ENCODE measurements at places on chromosomes 3 and 15.

DNA sequence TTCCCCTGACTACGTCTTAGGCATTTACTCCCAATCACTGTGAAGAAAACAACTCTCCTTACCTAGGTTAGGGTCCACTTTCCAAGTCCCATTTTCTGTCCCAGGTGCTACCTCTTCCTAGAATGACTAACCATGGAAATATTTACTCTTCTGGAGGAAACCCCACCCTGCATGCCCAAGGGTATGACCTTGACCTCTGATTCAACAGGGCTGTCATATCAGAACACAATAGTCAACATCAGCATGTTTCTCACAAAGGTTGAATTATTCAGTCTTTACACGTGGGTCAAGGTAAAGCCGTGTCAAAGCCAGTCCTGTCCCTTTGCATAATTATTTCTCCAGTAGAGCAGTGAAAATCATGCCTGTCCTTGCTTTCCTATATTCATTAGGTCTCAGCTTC is 4.3 kb upstream of the FRMD5 start:
- no peak for DNase-seq

- no peak for DNase-seq
These were observed 54.0 kb downstream of the TIPARP start for GRCh38 chr3:156728267-156728985.

DNA sequence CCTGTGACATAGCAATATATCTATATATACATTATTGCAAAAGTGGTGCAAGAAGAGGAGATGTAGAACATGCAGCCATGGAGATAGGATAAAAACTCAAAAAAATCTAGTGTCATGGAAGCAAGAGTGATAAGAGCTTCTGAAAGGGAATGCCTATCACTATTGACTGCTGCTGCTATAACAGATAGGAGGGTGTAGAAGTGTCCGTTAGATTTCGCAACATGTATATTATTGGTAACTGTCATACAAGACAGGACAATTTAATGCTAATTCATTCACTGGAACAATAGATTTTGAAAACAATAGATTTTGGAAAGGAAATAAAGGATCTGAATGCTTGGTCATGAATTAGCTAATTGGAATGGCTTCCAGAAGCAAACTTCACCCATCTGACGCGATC is 224.5 kb downstream of the ZNF385D start:
- no peak for DNase-seq

DNA sequence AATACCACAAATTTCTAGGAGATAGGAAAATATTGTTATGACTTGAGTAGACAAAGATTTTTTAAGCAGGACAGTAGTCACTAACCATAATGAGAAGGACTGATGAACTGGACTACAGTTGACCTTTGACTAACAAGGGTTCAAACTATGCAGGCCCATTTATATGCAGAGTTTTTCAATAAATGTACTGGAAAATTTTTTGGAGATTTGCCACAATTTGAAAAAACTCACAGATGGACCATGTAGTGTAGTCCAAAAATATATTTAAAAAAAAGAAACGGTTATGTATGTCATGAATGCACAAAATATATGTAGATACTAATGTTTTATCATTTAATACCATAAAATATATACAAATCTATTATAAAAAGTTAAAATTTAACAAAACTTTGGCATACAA is 151.8 kb downstream of the LRRN1 start:
- DNase-seq = no peak

DNA sequence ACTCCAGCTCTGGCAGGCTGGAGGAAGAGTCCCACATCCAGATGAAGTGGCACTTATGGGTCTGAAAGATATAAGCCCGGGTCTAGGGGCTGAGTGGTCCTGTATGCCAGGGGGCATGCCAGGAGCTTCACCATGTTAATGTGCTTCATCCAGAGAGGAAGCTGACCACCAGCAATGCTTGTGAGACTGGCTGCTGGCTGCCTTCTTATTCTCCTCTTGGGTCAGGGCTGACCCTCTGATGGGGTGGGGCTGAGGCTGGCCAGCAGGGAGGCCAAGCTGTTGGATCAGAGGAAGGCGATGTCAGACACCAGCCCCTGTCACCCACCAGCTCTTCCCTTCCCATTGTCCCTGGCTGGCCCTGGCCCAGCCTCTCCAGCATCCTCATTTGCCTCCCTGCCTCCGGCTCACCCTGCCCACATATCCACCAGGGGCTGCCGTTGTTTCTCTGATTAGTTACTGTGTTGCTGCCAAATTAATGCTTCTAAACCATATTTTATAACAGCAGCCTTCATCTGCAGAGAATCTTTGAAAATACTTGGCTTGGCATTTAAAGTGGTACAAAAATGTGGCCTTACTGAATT is 20.4 kb upstream of the PSTPIP1 start:
- DNase-seq = no peak

DNA sequence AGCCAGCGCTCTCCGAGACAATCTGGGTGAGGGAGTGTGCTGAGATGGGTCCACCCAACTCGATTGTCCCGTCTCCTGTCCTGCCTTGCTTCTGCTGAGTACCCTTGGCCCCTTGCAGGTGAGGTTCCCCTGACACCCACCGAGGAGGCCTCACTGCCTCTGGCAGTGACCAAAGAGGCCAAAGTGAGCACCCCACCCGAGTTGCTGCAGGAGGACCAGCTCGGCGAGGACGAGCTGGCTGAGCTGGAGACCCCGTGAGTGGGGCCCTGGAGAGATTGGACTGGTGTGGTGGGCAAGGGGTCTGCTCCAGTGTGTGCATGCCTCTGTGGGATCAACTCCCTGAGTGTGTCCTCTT is 23.6 kb downstream of the NBEAL2 start:
- DNase-seq = no peak

- no peak for DNase-seq
These were observed at the start of gene FBN1 for GRCh38 chr15:48645558-48646330. TSS of gene FBN1 (minus strand) at chr15:48645709. CDS start at chr15:48644769, 940 bp downstream.

- no peak for DNase-seq
These were observed 1058.1 kb downstream of the NSUN3 start for GRCh38 chr3:95120921-95121320.

DNA sequence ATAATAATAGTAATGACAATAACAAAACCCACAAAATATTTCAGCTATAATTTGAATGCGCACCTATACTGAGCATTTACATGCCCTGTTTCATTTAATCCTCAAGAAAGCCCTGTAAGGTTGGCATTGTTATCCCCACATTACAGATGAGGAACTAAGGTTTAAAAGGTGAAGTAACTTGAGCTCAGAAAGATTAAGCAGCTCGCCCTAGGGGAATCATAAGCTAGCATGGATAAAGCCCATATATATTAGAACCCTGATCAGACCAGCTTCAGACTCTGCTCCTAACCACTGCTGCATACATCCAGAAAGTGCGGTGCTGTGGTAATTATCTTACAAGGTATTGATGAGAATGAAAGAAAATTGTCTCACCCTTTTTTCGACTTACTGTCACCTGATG is 141.1 kb upstream of the CGNL1 start:
- DNase-seq = no peak

DNA sequence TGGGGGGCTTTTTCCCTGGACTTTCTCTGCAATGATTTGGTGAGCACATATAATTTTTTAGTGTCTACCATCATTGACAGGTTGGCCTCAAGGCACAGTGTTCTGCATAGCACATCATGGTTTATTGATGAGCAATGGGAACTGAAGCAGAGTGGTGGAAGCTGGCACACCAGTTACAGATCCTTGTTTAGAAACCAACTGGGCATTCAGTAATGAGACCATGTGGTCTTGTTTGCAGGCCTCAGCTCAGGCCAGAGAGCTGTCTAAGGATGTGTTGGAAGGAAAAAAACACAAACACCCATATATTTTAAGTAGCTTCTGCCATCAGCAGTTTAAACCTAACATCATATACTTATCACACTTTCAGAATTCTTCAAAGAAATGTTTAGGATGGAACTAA is 610.6 kb downstream of the ROBO1 start:
- no peak for DNase-seq

DNA sequence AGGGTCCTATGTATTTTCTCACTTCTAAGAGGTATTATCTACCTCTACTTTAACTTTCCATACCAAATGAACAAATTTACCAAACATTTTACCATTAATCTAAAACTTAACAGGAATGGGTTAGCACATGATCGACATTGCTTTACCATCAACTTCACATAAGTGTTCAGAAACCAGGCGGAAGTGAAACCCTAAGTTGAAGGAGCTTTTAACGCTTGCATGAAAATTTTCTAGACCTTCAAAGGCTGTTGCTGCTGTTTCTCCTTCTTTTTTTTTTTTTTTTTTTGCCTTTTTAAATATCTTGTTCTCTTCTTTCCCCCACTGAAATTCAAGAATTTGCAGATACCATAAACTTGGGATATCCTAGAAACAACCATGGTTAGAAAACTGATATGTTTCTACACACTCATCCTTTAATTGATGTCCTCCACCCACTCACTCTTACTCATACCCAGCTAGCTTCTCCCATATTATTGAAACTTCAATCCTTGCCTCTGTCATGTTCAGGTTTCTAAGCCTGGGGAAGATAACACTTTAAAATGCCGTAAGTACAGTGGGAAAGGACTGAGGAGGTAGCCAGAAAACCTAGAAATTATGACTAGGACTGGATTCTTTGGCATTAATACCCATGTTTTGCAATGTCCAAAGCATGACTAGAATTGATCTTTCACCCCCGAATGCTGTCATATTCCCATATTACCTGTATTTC is 24.7 kb downstream of the MYO5A start:
- DNase-seq = no peak

DNA sequence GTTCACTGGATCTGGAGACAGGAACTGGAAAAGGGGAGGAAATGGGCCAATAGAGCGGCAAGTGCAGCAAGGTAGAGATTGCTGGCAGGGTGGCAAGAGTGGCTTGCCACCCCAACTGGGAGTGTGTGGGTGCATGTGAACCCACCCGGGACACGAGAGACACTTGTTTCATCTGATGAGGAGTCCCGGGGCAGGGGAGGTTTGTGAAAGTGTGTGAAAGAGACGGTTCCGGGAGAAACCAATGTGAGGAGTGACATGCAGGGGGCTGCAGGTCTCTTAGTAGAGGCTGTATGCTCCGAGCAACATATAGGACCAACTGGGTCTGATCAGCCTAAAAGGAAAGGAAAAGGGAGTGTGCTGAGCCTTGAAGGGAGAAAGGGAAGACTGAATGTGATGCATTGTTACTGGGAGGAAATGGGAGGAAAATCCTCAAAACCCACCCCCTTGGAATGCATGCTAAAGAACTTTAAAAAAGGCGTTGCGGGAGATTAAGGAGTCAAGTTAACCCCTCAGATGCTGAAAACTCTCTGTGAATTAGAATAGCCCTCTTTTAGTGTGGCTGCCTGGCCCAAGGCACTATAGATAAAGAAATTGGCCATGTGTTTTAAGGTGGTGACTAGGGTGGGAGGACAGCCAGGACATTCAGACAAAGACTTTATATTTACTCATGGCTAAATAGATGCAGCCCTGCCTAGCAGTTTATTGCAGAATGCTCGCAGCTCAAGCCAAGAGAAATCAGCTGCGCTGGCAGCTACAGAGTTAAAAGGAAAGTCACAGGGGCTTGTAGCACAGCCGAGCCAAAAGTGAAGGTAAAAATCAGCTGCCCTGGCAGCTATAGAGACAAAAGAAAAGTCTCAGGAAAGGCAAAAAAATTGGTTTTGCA is 9.1 kb upstream of the SLC9C1 start:
- DNase-seq = no peak

DNA sequence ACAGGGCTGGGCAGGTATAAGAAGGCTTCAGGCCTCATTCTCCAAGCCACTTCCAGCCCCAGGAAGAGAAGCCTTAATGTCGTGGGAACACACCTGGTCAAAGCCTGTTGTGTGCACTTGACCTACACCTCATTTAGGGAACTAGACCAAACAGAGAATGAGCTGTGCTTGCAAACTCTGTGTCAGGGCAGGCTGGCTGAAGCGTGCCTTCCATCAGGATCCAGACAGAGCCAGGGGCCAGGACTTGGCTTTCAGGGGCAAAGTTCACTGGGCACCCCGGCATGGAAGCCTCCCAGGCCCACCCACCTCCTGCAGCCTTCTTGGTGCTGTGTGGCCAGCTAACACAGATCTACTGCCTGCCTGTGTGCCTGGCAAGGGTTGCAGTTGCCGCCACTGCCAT is 11.5 kb downstream of the RBPMS2 start:
- DNase-seq = no peak

DNA sequence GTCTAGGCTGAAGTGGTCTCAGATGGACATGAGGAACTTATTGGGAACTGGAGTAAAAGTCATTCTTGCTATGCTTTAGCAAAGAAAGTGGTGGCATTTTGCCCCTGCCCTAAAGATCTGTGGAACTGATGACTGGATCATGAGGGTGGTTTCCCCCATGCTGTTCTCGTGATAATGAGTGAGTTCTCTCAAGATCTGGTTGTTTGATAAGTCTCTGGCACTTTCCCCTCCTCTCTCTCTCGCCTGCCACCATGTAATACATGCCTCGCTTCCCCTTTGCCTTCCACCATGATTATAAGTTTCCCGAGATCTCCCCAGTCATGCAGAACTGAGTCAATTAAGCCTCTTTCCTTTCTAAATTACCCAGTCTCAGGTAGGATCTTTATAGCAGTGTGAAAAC is 11.5 kb upstream of the MLF1 start:
- DNase-seq = no peak

GRCh38 chr15:63891768-63892133 is 58.0 kb upstream of the HERC1 start:
- no peak for DNase-seq

GRCh38 chr3:67653425-67654098 is 850 bp downstream of the SUCLG2 start:
- DNase-seq = no peak

- DNase-seq = no peak
These were observed 37.5 kb downstream of the CTDSPL start for GRCh38 chr3:37899101-37899707.

DNA sequence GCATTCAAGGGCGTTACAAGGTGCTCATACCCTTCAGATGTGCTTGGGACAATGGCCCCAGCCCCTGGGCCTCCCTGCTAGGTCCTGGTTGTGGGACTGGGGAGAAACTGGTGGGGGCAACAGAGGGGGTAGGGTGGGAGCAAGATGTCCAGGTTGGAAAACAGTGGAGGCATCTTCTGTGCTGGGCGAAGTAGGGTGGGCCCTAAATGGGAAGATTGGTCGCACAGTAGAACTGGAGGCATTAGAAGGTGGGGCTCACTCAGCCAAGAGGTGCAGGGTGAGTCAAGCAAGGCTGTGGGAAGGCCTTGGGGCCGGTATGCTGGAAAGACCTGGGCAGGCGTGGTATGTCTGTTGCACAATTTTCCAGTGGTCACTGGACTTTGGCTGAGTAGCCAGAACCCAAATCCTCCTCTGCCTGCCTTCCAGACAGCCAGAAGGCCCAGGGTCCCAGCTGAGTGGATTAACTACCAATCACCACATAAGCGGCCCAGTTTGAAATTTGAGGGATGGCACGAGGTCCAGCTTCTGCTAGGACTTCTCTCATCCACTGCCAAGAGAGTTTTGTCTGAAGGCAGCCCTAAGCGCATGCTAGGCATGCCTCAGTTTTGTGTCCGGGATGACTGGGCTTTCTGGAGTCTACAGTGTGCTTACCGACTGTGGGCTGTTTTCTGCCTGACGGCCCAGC is 74.5 kb downstream of the LSM3 start:
- DNase-seq = no peak

Measured in stimulated activated CD4-positive, alpha-beta T cell treated with anti-CD3 and anti-CD28 coated beads, Interleukin-4, amount 100 ng/mL, for 24 hours (primary cell).